ENCODE measurements at places on chromosomes 11 and 22.

DNA sequence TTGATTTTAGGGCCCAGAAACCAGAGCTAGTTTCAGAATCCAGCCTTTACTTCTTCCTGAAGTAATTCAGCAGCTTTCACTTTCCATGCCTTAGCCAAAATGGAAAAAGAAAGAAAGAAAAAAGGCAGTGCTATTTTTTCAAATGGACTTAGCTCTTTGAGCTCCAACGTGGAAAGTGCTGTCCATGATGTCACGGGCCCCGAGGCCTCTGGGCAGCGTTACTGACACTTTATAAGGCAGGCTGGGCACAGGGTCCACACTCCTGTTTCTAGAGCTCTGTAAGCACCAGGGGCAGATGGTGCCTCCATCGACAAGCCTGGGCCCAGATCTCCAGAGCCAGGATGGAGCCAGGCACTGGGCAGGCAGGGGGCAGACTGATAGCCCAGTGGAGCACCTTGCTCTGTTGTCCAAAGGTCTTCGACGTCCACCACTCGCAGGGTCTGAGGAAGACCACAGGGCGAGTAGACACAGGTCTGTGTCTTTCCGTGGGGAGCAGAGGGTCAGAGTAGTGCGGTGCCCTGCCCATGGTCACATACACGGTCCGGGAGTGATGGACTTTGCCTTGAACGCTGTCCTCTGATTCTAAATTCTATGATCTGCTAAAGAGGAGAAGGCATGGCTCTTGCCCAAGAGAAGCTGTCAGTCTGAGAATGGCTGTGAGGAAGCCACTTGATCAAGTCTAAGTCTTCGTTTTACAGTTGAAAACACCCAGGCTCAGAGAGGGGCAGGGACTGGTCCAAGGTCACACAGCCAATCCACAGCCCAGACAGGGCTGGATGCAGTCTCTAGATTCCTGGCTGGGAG is 22.0 kb upstream of the WNT11 start:
- DNase-seq, result no peak

DNA sequence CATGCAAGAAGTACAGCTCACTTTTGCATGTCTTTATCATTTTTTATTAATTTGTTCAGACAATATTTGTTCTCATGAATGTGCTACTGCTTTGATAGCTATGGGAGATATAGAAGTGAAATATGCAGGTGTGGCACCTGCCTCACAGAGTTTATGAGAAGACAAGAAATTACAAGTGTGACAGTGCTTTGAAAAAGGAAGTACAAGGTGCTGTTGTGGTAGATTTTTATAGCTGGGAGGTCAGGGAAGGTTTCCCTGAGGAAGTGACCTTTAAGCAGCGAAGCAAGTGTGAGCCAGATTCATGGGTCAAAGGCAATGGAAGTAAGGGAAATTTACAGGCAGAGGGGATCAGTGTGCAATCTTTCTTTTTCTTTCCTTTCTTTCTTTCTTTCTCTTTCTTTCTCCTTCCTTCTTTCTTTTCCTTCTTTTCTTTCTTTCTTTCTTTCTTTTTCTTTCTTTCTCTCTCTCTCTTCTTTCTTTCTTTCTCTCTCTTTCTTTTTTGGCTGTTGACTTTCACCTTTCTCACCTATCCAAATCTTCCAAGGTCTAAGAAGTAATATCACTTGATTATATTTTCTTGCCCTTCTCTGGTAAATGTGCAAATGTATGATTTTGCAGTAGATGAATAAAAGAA is 6.4 kb upstream of the BMAL1 start:
- DNase-seq, result no peak

GRCh38 chr11:78946945-78947902 is 372.6 kb upstream of the NARS2 start:
- peak; percentile 27 for DNase-seq

GRCh38 chr22:26576026-26576680 is 13.8 kb downstream of the TPST2 start:
- DNase-seq, result peak; percentile 52

- no peak for DNase-seq
These were observed 6.6 kb downstream of the RASSF10 start for GRCh38 chr11:13015753-13016152.

DNA sequence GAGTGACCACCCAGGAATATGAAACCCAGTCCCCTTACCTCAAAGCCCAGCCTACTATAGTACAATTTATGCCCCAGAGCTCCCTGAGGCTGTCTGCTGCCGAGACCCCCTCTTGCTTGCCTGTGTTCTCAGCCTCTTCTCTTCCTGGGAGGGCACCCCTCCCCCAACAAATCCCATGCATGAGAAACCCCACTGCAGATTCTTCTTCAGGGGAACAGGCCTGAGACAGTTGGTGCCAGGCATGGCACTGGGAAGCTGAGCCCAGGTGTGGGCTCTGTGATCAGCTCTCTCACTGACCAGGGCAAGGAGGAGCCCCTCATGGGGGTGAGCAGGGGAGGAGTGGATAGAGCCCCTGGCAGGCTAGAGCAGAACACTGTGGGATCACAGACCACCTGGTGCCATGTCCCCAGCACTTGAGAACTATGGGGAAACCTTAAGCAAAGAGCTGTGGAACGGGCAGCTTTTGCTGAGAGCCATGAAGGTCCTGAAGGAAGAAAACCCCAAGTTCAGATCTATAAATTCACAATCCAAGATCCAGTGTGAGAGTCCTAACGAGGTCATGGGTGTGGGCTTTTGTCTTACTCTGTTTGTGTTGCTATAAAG is 46.5 kb upstream of the TH start:
- DNase-seq, result no peak

DNA sequence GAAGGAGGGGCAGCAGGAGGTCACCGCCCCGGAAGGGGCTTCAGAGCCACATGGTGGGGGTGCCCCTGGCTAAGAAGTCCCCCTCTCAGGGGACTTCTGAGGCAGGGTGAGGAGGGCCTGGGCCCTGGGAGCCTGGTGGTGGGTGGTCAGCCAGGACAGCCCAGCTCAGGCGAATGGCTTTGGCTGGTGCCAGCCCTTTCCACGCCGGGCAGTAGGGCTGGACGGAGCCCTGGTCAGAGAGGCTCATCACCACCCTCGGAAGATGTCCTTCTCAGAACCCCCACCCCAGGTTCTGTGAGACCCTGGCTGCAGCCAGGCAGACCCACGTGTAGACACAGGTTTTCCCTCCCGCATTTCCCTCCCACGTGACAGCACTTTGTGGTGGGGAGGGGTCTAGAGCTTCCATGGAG is 35.9 kb downstream of the OSBPL5 start:
- DNase-seq, result no peak

- DNase-seq, result no peak
These were observed 174.8 kb downstream of the BUD13 start for GRCh38 chr11:116598036-116598435.

DNA sequence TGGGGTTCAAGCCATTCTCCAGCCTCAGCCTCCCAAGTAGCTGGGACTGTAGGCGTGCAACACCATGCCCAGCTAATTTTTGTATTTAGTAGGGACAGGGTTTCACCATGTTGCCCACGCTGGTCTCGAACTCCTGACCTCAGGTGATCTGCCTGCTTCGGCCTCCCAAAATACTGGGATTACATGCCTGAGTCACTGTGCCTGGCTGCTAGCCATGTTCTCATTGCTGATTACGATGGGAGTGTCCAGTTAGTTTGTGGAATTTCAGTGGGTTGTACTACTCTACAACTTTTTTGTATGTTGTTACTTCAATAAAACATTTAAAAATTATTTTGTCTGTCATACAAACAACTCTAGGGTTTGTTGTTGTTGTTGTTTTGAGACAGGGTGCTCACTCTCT is 4.8 kb upstream of the VPS11 start:
- peak; percentile 70 for DNase-seq

GRCh38 chr11:112977755-112978154 is 16.5 kb downstream of the NCAM1 start:
- DNase-seq, result peak; percentile 22

GRCh38 chr11:47523490-47524225 is 29.3 kb downstream of the CELF1 start:
- DNase-seq, result peak; percentile 87

DNA sequence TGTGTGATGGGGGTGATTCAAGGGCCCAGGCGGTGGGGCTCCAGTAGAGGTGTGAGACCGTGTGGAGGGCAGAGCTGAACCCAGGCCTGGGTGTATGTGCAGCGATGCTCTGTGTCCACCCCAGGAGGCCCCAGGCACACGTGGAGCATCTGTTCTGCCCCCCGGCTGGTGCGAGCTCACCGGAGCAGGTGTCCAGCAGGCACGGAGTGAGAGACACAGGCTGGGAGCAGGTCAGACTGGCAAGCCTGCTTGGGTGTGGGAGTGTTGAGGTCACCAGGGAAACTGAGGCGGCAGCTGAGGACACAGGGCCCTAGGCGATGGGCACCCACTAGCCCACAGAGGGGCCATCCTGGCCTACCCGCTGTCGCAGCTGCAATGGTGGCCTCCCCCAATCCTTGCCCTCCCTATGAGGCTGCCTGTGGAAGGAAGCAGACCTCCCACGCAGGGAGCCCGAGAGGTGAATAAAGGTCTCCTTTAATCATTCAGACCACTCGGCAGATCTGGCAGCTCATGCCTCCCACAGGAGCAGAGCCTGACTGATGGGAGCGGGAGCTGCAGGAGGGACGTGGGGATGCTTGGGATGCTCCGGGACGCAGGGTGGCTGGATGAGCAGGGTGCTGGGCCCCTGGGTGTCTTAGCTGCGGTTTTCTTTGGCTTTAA is 1165.1 kb downstream of the BRD1 start:
- no peak for DNase-seq

DNA sequence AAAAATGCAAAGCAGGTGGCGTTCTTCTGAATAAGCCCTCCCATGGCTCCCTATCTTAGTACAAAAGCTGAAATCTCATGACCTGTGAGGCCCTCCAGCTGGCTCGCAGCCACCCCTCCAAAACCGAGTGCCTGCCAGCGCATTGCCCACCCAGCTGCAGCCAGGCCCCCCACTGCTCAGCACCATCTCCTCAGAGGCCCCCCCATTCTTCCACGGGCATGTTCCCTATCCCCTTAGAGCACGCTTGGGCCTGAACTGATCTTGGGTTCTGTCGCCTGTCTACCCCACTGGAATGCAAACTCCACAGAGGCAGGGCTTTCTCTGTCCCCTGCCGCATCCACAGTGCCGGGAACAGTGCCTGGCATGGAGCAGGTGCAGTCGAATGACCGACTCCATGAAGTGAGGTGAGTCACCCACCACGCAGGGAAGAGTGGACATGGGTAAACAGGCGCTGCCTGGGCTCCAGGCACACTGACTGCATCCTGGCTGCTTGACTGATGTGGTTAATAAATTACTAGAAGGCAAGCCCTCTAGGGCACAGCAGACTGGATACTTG is 11.3 kb upstream of the EFCAB6 start:
- no peak for DNase-seq

- no peak for DNase-seq
These were observed 1.8 kb downstream of the TNRC6B start for GRCh38 chr22:40179526-40179925.

- peak; percentile 50 for DNase-seq
These were observed 30.4 kb downstream of the CBL start for GRCh38 chr11:119236490-119236889.

DNA sequence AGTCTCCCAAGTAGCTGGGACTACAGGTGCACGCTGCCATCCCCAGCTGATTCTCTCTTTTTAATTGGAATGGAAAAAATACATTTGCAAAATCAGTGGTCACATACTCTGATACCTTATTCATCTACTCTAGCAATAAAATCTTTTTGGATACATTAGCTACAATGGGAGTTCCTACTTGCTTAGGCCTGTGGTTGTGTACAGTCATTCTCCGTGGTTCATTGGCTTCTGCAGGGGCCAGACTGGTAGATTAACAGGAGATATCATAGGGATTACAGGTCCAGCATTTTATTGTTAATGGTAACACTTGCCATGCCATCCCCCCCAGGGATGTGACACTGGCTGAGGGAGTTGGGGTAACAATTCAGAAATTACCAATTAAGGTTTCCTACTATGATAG is 140.0 kb downstream of the ADAMTS15 start:
- DNase-seq, result peak; percentile 29

All from EH (cell line).